CD4-positive, alpha-beta T cell treated with Interleukin-4 for 1 hour (primary cell): ENCODE measurements at places on chromosomes 12 and 14.

GRCh38 chr12:51371295-51371953 lies 19.8 kb downstream of the GALNT6 start:
- no peak for DNase-seq

DNA sequence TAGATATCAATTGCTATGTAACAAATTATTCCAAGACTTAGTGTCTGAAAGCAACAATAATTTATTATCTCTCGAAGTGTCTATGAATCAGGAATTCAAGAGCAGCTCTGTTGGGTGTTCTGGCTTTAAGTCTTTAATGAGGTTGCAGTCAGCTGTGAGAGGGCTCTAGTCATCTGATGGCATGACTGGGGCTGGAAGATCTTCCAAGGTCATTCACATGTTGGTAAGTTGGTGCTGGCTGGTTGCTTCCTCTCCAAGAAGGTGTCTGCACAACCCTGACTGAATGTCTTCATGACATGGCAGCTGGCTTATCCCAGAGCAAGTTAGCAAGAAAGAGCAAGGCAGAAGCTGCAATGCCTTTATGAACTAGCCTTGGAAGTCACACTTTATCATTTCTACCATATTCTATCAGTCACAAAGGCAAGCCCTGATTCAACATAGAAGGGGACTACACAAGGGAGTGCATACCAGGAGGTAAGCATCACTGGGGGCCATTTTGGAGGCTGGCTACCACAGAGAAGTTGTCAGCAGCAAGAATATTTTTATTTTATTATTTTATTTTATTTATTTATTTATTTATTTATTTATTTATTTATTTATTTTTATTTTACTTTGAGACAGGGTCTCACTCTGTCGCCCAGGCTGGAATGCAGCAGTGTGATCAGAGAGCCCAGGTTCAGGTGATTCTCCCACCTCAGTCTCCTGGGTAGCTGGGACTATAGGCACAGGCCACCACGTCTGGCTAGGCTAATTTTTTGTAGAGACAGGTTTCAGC lies 7.6 kb upstream of the SLC38A2 start:
- no peak for DNase-seq

DNA sequence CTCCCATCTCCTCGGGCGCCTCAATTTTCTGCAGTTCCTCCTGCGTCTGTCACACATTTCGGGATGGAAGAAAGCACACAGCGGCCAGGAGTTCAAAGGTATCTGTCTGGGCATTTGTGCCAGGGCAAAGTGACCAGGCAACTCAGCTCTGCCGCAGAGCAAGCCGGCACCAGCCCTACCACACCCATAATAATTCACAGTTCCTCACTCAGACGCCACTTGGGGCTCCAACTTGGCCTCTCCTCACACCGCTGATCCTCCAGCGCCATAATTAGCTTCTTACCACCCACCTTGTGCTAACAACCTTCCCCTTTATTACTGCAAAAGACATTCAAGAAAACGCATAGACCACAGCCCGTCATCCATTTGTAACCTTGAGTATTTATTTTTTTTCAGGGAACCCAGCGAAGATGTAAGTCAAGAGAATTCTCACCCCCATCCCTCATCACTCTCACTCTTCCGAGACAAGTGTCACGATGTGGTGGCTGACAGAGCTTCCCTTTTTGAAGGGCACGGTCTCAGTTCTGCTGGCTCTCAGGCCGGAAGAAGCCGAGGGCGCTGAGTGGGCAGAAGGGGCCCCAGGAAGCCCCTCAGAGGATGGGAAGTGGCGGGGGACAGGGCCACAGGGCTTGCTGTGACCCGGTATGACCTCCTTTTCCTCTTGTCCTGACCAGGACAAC lies 25.2 kb upstream of the NCOR2 start:
- DNase-seq = no peak

DNA sequence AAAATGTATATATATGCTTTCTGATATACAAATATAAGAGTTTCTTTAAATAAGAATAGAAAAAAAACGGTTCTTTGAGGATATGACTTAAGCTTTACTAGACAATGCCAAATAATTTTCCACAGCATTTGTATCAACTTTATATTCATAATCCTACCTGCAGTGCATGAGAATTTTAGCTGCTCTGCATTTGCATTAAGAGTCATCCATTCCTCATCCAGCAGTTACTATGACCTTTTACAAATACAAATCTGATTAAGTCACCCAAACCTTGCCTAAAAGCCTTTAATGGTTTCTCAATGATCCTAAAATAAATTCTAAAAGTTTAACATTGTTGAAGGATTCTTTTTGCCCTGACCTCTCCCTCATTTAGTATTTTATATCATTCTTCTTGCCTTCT lies 116.5 kb downstream of the MGAT4C start:
- DNase-seq = no peak

DNA sequence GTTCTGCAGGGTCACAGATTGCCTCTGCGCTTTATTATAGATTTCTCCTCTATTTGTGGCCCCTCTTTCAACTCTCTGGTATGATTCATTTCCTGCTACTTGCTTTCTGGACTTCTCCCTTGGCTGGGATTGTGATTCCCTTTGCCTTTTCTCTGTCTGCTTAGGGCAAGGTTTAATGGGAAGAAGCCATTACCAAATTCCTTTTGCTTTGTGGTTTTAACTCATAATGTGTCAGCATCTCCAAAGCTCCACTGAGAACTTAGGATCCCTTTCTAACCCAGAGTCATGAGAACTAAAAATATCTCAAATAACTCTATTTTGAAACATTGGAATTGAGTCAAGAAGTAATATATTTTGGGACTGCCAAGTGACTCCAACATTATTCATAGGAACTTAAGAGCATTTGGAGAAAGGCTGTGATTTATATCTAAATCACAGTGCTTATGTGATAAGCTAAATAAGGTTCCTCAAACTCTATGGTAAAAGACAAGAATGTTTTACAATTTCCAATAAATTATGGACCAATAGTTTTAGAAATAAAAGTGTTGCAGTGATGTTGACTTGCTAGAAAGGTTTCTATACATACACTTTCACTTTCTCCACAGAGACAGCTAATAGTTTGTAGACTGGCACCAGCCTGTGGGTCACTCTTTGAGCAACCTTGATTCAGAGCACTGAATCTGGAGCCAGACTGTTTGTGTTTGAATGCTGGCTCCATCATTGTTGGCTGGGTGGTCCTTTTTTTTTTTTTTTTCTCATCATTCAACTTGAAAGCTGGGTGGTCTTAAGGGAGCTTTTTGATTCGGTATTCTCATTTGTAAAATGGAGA lies 93.9 kb downstream of the DACT1 start:
- no peak for DNase-seq

- no peak for DNase-seq
These were observed 10.0 kb upstream of the IL22 start for GRCh38 chr12:68263366-68263765.
